ENCODE measurements at places on chromosomes 11 and 22. TPM values are rescaled to one million over a fixed set of nuclear protein-coding genes. Genes with fewer than 3 reads are reported as not detected.

The ZPR1 gene
- total RNA-seq, result 48.6 TPM

The KCNJ11 gene
- total RNA-seq, result not detected

The CARNS1 gene
- total RNA-seq, result 0.35 TPM

The KDELR3 gene
- 28.6 TPM for total RNA-seq

The MFNG gene
- 188 TPM for total RNA-seq

The CALCB gene
- total RNA-seq, result not detected

The NAALADL1 gene
- total RNA-seq, result 6.8 TPM

The SMC1B gene
- 0.07 TPM for total RNA-seq

The RCN1 gene
- 285 TPM for total RNA-seq

The OR52I2 gene
- not detected for total RNA-seq

The PTPN5 gene
- not detected for total RNA-seq

The GGTLC3 gene
- total RNA-seq, result not detected

The PRRG4 gene
- total RNA-seq, result not detected

The MRGPRE gene
- total RNA-seq, result not detected

The MS4A14 gene
- not detected for total RNA-seq

The NRGN gene
- total RNA-seq, result 33.5 TPM

The C11orf91 gene
- total RNA-seq, result 1.4 TPM

The SNRPD3 gene
- 113 TPM for total RNA-seq

The CCDC87 gene
- 0.28 TPM for total RNA-seq

The WNT11 gene
- not detected for total RNA-seq

The INS gene
- total RNA-seq, result not detected

All from endothelial cell of umbilical vein (primary cell).